ENCODE measurements at places on chromosomes 13 and 19. TPM values are rescaled to one million over a fixed set of nuclear protein-coding genes. Genes with fewer than 3 reads are reported as not detected.

DNA sequence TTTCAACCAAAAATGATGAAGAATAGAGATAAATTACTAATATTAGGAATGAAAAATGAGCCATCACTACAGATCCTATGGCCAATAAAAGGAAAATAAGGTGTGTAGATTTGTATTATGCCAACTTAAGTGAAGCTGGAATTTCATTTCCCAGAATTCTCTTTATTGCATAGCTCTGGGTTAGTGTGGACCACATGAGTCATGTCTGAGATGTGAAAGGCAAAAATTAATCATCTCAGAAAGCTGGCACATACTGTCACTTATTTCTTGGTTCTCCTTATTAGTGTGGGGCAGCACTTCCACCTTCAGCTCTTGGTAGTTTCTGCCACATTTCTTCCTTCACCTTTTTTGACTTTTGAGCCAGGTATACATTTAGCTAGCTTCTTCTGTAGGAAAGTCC is 82.6 kb downstream of the KATNAL1 start:
- DNase-seq = no peak

DNA sequence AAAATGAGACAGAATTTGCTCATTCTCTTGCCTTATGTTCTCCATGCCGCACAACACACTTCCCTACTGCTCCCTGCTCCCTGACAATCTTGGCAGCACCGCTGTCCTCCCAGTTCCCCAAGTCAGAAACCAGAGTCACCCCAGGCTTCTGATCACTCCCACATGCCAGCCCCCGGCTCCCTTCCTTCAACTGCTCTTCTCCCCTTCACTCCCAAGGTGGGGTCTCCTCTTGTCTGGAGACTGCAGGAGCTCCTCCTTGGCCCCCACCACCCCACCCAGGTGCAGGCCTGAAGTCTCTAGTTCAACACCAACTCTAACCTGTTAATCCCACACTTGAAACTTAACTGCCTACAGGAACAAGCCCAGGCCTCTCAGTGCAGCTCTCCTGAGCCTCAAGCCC is 16.8 kb upstream of the AKAP8 start:
- DNase-seq = no peak

- no peak for DNase-seq
Measured at GRCh38 chr13:21008026-21008425, 53.4 kb downstream of the LATS2 start.

The SLC46A3 gene
- 48.7 TPM for total RNA-seq

GRCh38 chr13:105033999-105034398 is 1501.5 kb downstream of the EFNB2 start:
- DNase-seq = no peak

GRCh38 chr13:114100446-114101357 is 31.7 kb downstream of the RASA3 start:
- peak; percentile 25 for DNase-seq

DNA sequence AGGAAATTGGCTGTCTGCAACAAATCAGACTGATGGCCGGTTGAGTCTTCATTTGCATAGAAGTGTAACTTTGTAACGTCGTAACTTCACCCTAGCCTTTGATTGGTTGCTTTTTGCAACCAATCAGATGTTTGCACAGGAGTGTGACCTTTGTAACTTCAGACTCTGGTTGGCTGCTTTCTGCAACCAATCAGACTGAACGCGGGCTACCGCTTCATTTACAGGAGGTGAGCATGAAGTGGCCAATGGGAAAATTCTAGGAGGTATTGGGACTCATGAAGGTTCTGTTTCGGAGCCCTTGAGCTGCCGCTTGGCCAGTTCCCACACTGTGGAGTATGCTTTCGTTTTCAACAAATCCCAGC is 441 bp upstream of the ZNF559 start:
- DNase-seq = peak; percentile 67

GRCh38 chr19:11612816-11613511 is 15.7 kb downstream of the ZNF627 start:
- no peak for DNase-seq

DNA sequence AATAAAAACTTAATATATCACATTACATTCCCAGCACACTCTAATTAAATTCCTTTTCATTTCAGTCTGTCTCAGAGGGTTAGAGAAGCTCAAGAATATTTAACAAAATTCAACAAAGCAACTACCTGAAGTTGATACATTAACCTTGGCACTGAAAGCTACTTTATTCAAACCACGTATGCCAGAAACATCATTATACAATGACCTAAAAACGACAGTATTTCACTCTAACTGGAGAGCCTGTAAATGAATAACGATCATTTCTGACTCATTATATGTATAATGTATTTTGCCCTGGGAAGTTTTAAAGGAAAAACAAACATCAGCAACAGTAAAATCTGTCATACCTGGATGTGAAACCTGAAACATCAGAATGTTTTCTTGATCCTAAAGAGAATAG is 270.1 kb downstream of the SLITRK5 start:
- no peak for DNase-seq

DNA sequence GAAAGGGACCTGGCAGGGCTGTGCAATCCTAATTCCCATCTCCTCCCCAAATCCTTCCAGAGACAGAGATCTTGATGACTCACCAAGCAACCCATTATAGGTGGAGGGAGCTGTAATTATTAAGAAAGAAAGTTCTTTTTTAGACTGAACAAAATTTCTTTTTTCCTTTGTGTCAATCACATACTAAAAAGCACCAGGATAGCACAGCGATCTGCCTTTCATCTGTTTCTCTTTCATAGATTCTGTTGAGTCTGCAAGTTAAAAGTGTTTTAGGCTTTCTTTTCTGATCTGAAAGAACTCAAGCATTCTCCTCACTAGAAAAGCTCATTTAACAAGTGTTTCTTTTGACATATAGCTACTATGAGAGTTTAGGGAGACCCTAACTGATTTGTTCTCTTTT is 222.8 kb downstream of the DCT start:
- no peak for DNase-seq

GRCh38 chr13:38850868-38851626 is 139.6 kb downstream of the STOML3 start:
- no peak for DNase-seq

DNA sequence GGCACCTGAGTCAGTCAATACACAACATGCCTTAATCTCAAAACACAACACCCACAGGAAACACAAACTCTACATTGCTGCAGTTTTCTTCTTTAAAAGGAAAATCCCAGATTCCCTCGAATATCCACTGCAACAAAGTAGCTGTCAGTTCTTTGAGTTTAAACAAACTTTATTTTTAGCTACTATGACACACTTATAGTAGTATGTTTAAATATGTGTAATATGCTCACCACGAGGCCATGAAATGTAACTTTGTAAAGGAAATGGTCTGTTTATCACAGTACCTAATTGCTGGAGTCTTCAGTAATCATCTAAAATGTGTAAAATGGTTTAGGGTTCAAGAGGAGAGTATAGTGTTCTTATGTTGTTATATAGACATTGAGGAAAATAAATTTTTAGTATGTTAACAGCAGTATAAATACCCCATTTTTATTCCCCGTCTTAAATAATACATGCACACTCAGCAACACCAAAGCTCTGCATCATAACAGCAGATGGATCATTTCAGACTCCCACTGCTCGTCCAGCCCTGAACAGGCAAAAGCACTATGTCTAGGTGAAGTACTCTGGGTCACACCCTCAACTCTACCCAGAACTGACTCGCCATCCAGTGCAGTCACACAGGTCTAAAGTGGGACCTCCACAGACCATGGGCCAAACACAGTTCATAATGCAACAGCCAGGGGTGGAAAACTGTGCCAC is 20.6 kb downstream of the TUBGCP3 start:
- DNase-seq = no peak

The TJP3 gene
- 297 TPM for total RNA-seq

DNA sequence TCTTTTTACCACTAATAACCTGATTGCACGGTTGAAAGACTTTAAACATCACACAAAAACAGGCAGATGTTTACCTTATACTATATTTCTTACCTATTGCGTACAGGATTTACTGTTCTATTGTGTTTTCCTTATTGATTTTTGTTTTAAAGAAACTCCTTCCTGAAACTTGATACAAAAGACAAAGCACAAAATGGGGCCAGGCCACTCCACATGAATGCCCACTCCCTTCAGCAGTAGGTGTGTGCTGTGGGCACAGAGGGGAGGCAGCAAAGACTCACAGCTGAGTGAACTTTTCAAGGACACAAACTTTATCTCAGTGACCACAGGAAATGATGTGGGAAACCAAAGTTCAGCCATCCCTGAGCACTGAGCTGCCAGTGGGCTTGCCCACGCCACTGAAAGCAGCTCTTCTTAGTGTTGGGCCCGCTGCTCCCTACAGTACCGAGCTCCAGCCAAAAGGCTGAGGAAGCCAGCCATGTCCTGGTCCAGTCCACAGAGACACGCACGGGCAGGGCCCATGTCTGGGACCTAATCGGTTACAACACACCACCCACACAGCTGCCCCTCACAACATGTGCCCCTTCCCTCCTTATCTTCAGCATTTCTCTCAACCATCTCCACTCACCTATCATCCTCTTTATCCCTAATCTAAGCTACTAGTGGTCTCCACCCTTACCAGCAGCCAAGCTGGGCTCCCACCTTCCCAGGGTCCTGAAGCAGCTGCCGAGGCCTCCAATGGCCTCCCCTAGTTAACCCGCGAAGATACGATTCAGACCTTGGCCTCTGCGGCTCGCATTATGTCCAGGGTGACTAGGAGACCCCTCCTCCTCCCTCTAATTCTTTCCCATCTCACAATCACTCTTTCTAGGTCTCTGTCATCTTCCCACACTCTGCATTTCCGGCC is 39.5 kb downstream of the ATP7B start:
- DNase-seq = no peak

- DNase-seq = no peak
Measured at GRCh38 chr13:21011378-21011777, 50.0 kb downstream of the LATS2 start.

- no peak for DNase-seq
Measured at GRCh38 chr13:95698047-95698749, 21.3 kb downstream of the DNAJC3 start.

DNA sequence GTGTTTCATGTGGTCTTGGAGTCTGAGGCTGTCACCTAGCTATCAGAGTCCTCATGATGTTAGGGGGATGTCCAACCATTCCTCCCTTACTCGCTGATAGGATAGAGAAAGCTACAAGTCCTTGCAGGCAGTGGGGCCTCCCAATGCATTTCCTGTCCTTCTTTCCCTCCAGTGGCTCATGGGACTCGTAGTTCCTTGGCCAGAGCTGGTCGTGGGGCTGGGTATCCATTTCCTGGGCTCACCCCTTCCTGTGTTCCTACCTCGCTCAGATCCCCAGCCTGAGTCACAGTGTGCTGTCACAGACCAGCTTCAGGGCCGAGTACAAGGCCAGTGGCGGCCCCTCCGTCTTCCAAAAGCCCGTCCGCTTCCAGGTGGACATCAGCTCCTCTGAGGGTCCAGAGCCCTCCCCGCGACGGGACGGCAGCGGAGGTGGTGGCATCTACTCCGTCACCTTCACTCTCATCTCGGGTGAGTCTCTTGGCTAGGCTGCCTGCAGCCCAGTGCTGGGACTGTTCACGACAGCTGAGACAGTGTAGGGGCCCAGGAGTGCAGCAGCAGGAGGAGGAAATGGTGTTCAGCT is 19.1 kb downstream of the TMEM150B start:
- no peak for DNase-seq

DNA sequence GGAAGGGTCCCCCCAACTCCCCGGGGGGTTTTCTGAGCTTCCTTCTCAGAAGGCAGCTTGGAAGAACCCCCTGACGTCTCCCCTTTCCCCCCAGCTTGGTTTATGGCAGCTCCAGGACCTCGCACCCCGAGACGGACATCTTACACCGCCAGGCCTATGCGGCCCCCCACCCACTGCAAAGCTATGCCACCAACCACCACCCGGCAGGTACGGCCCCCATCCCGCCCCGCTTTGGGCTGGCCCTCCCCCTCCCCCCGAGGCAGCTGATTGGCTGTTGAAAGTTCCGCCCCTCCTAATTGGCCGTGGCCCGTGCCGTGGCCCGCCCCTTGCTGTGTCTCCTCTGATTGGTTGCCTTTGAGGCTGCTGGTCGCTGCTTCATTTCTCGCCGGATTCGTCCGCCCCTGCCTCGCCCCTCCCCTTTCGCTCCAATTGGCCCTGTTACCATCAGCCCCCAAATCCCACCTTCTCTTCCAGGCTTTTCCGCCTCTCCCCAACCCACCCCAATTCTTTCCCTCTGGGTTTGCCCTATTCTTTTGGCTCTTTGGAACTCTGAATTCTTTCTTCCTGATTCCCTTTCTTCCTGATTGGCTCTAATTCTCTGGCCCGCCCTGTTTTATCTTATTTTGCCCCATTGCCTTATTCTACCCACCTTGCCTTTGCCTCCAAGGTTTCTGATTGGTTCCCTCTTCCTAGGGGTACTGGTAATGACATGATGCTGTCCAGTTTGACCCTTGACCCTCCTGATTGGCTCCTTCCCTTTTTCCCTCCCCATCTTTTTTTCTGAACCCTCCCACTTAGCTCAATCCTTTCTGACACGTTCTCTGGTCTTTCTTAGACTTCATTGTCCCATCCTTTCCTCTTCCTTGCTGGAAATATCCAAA is 2.5 kb downstream of the PRR12 start:
- peak; percentile 97 for DNase-seq

DNA sequence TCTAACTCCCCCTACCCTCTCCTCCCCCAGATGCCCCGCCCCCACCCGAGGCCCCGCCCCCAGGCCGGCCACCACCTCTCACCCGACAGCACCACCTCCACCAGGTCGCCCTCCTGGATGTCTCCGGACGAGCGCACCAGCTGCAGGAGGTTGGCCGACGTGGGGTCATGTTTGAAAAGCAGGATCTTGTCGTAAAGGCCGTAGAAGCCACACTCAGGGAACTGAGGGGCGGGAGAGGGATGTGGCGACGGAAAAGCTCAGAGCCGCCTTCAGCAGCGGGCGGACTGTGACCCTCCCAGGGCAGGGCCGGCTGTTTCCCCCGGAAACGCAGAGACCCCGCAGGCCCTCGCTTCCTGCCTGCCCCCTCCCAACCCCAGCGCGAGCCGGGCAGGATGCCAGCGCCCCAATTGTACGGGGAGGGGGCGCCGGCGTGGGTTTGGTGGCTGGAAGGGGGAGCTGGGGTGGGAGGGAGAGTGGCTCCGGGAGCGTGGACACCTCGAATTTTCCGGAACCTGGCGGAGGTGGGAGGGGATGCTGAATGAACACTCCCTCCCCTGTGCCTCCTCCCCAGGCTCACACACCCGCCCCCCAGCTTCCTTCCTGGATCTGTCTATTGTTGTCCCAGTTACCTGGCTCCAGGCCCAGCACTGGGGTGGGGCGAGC is 3.0 kb downstream of the PRKD2 start:
- DNase-seq = peak; percentile 96

- no peak for DNase-seq
Measured at GRCh38 chr19:10625762-10626138, 397 bp downstream of the SLC44A2 start.

The KLK8 gene
- total RNA-seq = not detected

DNA sequence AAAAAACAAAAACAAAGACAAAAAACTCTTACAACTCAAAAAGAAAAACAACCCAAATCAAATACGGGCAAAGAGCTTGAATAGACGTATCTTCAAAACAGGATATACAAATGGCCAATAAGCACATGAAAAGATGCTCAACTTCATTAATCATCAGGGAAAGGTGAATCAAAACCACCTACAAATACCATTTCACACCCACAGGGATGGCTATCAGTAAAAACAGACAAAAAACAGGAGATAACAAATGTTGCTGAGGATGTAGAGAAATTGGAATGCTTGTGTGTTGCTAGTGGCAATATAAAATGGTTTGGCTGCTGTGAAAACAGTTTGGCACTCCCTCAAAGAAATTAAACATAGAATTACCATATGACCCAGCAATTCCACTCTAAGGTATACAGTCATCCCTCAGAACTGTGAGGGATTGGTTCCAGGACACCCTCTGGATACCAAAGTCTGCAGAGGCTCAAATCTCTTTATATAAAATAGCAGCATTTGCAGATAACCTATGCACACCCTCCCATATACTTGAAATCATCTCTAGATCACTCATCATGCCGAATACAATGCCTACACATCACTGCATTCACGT is 29.7 kb downstream of the MLLT1 start:
- DNase-seq = no peak
